ENCODE measurements at places on chromosomes 7 and 10.

DNA sequence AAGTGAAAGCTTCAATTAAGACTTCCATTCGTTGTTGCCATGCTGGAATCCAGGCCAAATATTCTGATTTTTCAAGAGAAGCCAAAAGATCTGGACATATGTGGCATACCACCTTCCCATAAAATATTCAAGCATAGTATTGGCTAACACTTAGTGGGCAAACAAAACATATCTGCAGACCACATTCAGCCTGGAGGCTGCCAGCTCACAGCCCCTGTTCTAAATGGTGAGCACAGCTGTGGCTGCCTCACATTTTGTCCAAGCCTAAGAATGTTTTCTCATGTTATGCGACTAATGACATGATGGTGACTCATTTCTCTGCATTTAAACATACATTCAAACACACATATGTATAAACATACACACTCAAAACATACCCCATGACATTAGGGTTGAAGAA, 10.6 kb upstream of the CALU start:
- no peak for DNase-seq

DNA sequence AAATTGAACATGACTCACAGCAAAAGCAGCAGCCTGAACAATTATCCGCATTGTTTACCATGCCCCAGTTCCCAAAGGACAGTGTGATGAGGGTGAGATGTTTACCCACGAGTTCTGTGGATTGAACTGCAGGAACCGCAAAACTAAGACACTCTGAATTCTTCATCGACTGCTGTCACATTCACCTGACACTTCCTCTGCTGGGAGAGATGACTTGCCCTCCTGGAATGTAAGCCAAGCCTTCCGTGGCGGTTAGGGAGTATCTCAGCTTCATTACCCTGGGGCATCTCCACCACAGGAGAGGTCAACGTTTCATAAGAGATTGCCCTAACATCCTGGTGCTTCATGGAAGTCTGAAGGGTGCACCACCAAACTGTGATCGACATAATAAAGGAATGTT, 374.6 kb upstream of the ADARB2 start:
- DNase-seq = no peak

DNA sequence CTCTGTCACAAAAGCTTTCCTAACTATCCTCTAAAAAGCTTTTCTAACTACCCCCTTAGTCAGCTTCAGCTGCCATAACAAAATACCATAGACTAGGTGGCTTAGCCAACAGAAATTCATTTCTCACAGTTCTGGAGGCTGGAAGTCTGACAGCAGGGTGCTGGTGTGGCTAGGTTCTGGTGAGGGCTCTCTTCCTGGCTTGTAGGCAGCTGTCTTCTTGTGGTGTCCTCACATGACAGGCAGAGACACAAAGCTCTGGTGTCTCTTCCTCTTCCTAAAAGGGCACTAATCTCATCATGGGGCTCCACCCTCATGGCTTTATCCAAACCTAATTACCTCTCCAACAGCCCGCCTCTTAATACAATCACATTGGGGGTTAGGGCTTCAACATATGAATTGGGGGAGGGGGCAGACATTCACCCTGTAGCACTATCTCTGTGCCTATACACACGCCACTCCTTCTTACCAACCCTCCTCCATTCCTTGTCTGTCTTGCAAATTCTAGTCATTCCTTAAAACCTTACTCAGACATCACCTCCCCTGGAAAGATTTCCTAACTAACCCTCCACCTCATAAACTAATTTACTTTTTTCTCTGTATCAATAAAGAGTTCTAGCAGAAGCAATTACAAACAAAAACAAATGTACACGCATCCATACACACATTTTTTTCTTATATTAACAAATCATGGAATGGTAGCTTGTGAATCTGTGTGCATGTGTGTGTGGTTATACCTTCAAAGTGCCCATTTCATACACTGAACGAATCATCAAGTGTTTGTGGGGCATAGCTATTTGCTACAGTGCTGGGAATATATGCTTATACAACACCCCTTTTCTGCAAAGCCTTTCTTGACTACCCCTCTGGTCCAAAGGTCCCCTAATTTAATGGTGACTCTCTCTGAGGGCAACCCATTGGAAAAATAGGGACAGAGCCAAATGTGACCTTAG, 26.4 kb downstream of the RHOBTB1 start:
- DNase-seq = no peak

DNA sequence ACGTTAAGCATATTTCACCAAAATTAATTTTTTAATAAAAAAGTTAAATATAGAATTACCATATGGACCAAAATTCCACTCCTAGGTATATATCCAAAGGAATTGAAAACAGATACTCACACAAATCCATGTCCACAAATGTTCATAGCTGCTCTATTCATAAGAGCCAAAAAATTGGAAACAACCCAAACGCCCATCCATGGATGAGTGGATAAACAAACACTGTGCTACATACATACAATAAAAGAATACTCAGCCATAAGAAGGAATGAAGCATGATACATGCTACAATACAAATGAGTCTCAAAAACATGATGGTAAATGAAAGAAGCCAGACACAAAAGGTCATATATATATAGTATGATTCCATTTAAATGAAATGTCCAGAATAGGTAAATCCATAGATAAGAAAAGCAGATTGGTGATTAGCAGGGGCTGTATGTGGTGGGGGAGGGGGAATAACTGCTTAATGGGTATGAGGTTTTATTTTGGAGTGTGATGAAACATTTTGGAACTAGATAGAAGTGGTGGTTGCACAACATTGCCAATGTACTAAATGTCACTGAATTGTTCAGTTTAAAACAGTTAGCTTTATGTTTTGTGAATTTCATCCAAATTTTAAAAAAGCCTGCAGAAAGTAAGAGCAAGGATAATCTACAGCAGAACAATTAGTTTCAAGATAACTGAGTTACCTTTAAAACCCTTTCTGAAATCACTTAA, 101.2 kb upstream of the EFCAB10 start:
- no peak for DNase-seq

GRCh38 chr10:16363741-16364140, 73.1 kb upstream of the PTER start:
- DNase-seq = no peak

Measured in activated CD4-positive, alpha-beta T cell treated with anti-CD3 and anti-CD28 coated beads, Interleukin-2, amount 50 U/mL, for 16 hours (primary cell).